ENCODE measurements at places on chromosomes 3 and 15.

DNA sequence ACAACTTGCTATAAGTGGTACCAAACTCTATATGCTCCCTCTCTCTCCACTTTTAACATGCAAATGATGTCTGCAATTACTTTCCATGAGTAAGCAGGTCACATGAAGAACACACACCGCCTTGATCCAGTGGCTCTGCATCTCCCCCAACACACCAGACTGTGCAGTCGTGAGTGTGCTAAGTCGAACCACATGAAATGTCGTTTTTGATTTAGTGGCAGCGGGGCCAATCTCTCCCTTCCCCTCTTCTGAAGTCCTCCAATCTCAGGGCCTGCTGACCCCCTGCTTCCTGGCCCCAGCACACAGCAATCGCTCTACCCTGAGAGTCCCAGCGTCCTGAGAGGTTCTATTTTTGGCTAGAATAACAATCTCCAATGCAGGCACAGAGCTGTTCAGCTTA lies 312.5 kb downstream of the SHQ1 start:
- DNase-seq = no peak

DNA sequence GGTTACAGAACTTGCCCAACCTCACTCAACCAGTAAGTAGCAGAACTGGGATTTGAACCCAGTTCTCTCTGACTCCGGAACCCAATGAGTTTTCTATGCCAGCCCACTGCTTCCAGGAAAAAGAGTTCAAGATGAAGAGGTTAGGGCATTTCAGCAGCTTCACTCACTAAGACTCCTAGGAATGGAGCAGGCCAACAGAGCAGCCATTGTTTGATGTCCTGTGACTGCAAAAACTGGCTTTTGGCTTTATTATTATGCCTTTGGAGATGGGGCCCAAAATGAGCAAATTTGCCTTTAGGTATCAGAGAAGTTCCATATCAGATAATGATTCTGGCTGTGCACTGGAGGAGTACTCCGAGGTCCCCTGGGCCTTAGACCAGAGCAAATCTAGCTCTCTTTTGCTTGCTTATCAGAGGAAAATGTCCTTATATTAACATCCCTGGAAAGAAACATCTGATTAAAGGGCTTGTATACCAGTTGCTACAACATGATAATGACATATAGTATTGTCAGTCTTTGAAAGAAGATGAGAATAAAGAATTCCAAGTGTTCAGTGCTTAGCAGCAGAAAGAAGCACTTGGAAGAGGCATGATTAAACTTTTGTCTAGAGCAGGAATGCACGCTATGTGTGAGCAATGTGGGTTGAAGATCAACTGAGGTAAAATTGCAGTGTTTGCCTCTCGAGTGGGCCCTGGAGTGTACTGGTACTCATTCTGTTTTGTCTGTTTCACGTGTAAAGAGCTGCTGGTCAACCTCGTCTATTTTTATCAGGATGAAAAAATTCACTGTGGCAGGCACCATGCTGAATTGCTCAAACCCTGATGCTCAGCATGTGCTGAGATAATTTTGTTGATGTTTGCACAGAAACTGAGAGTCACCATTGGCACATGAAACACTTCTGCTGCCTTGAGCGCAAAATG lies 21.8 kb upstream of the KLHL24 start:
- no peak for DNase-seq

GRCh38 chr3:66812136-66812535 lies 186.0 kb upstream of the KBTBD8 start:
- DNase-seq = no peak

DNA sequence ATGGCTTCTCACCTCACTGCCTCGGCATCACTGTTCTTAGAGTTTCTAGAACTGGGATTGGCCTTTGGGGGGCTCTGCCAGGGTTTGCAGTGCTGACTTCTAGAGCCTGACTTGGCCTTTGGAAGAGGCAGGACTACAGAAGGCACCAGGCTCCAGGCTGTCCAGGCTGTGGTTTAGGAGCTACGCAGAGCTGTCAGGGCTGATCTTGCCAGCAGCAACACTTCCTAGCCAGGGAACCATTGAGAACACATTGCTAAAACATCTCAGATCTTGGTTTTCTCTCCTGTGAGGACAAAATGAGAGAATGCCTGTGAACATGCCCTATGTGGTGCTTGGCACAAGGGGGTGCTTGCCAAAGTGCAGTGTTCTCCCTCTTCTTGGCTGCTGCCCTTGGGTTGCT lies 34.6 kb upstream of the APEH start:
- no peak for DNase-seq

DNA sequence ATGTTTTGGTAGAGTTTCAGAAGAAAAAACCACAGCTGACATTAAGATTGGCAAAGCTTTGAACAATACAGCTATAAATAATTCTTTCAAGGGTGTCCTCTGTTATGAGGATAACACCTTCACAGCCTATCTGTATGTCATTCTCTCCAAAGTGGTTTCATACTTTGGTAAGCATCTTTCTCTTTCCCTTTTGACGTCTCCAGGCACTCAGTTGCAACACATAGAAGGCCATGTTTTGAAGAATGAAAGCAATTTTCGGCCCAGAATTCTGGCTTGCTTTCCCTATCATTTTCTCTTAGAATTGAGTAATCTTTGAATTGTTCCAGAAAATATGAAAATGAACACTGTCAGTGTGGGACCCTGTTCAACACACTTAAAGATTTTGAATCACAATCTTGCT lies 200.0 kb upstream of the CBLB start:
- no peak for DNase-seq

- DNase-seq = no peak
Observed at GRCh38 chr15:33722005-33722672, 246.2 kb upstream of the CHRM5 start.

DNA sequence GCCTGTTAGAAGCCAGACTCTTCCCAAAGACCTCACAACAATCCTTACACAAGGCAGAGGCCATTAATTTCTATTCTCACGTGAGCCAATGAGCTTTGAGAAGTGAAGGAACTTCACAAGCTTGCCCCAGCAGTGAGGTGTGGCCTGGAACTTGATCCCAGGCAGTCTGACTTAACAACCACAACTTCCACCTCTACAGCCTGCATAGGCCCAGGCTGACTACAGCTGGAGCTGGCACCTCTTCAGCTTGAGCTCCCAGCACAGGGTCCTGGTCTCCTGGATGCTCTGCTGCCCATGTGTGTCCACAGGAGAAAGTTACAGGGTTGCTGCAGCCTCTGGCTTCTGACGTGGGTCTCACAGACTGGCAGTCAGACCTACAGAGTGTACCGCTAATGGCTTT lies 111.0 kb downstream of the ERC2 start:
- no peak for DNase-seq

- DNase-seq = no peak
Observed at GRCh38 chr3:107796791-107797190, 274.0 kb downstream of the BBX start.

GRCh38 chr3:33131331-33132018 lies 17.7 kb downstream of the CRTAP start:
- peak; percentile 75 for DNase-seq

DNA sequence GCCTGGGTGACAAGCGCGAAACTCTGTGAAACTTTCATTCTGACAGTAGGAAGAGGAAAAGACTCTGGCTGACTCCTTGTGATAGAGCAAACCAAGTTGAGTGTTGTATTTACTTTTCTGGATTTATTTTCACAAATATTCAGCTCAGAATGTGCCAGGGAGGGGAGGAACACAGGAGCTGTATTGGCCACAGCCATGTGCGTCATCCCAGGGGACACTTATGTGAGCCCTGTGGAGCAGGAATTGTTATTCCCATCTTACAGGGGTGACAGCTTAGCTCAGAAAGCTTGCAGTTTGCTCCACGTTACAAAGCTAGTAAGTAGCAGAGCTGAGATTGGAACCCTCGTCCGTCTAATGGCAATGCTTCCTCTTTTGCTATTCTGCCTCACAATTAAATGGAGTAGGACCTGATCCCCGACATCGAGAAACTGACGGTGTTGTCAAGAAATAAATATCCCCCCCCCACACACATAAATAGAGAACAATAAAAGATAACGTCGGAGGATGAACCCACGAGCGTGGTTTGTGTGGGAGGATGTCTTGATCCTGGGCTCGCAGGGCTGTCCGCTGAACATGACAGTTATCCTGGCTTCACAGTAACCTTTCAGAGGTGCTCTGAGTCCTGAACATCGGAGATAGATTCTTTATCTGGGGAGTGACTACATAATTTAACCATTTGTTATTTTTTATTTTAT lies 151.6 kb upstream of the CTDSPL start:
- no peak for DNase-seq

- DNase-seq = no peak
Observed at GRCh38 chr3:197593046-197593380, 37.2 kb upstream of the BDH1 start.

DNA sequence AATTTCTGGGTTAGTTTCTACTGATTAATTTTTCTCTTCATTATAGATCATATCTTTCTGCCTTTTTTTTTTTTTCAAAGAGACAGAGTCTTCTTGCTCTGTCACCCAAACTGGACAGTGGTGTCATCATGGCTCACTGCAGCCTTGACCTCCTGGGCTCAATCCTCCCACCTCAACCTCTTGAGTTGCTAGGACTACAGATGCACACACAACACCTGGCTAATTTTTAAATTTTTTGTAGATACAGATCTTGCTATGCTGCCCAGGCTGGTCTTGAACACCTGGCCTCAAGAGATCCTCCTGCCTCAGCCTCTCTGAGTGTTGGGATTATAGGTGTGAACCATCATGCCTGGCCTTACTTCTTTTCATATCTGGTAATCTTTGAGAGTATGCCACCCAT lies 73.3 kb upstream of the SLCO2A1 start:
- no peak for DNase-seq

GRCh38 chr3:186094696-186095425 lies 14.0 kb downstream of the ETV5 start:
- DNase-seq = no peak

GRCh38 chr3:152760024-152760563 lies 74.8 kb upstream of the P2RY1 start:
- no peak for DNase-seq

DNA sequence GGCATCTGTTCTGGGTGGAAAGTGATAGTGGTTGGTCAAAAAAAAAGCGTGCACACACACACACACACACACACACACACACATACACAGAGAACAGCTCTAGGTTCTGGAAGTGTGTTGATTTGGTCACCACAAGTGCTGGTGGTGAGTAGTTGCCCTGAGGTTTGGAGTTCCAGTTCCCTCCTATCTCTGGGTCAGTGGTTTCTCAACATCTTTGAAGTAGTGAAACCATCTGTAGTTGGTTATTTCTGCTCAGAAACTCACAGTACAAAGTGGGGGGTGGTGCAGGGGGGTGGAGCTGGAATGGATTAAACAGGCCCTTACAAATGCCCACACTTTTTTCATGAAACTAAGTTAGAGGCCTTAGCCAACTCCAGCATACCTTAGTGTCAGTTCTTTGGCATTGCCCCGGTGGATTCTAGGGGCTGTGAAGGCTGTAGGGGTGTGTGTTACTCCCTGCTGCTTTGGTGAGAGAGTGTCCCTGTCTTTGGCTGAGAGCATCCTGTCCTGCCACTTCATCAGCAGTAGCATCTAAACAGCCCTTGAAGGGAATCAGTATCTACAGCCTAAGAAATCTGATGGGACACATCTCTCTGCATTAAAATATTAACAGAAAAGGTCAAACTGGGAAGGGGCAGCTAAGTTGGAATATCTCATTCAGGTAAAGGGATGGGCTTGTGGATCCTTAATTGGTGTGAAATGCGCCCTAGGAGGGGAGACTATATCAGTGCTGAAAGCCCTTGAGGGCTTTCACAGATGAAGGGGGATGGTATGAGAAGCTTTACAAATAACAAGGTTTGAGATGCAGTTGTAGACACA lies 20.6 kb downstream of the SMAD3 start:
- peak; percentile 54 for DNase-seq

DNA sequence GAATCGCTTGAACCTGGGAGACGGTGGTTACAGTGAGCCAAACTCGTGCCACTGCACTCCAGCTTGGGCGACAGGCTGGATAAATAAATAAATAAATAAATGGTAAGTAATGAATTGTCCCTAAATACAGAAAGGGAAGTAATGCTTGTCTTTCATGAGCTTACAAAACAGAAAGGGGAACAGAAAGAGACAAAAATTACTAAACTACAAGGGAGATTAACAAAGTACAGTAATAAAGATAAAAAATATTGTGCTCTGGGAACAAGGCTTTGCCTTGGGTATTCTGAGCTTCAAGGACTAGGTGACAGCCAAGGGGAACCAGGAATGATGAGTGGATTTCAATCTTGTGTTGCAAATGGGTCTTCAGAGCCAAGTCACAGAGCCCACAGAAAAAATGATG lies 9.2 kb upstream of the HLTF start:
- DNase-seq = no peak

DNA sequence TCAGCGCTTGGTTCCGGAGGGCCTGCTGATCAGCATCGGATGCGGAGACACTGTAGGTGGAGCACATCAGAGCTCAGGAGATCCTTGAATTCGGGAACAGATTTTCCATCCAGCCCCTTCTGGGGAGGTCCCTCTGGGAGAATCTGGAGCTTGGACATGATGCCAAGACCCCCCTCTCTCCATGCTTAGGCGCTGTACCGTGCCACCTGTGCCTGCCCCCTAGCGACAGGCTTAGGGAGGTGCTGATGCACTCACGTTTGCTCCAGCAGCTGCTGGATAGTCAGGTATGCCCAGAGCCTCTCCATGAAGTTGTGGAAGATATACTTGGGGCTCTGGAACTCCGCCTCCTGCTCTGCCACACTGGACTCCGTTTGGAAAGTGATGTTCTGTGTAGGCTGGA lies 9.7 kb downstream of the ITIH4 start:
- peak; percentile 62 for DNase-seq

DNA sequence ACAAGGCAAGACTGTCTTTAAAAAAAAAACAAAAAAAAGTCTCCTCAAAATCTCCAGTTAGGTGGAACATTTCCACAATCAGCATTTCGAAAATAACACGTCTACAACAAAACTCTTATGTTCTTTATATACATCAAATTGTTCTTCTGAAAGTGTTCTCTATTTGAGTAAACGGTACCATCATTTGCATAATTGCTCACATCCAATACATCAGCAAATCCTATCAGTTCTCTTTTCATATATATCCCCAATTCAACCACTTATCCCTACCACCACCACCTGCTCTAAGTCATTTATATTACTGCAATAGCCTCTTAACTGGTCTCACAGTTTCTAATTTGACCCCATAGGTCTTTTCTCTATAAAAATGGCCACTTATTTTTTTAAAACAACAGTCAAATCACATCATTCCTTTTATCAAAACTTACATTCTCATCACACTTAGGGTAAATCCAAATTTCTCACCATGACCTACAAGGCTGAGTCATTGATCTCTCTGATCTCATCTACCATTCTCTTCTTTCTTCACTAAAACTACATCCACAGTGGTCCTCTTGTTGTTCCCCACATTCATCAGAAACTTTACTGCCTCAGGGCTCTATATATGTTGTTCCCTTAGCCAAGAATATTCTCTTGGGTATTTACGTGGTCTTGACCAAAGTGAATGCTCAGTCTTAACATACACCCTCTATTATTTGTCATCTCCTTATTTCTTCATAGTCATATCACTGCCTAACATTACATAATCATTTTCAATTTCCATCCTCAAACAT lies 237.0 kb downstream of the SCAPER start:
- DNase-seq = no peak

DNA sequence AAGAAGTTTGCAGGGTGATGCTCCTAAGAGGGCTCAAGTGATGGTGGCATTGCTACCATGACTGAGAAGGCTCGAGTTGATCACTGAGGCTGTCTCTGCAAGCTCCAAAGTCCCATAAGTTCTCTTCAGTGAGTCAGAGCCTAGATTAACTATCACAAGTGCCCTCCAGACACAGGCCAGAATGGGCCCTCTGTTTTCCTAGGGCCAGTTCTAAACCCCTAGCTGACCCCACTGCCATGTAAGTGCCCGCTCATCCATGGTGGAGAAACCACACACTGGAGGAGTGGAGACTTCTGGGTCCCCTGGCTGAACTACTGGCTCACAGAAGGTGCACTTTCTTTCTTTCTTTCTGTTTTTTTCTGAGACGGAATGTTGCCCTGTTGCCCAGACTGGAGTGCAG lies 87.6 kb upstream of the WNT5A start:
- DNase-seq = no peak

Data from K562 (cell line).